Activated T-helper 1 cell treated with Interleukin-2 at 50 U/mL for 16 hours (primary cell): ENCODE measurements at places on chromosomes 6 and 20.

- DNase-seq = no peak
These were observed 35.6 kb upstream of the TGM3 start for GRCh38 chr20:2260250-2260649.

DNA sequence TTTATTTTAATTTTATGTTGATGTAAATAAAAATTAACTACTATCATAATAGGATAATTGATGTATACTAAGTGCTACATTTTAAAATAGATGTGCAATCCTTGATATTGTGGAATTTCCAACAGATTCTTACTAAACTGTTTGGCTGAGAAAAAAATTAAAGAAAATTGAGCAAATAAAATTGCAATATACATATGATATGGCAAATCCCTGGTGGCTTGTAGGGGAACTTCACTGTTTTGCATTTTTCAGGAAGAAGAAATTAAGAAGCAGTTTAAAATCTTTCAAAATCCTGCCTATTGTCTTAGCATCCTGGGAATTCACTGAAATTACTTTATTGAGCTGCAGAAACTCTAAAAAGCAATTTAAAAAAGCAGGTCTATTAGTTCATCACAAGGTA is 191.4 kb upstream of the ADGRB3 start:
- no peak for DNase-seq

- no peak for DNase-seq
These were observed 163.7 kb downstream of the CDH26 start for GRCh38 chr20:60121903-60122302.

DNA sequence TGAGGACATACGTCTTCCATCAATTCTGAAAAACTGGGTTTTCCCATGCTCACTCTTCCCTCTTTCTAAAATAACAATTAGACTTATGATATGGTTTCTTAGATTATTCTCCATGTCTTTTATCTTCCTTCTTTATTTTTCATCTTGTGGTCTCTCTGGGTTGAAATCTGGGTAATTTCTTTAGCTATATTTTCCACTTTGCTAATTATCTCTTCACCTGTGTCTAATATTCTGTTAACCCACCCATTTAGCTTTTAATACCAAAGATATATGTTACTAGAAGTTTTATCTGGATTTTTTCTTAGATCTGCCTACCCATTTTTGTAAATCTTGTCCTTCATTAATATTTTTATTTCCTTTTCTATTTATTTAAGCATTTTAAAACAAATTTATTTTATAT is 121.8 kb downstream of the TENT5A start:
- no peak for DNase-seq

DNA sequence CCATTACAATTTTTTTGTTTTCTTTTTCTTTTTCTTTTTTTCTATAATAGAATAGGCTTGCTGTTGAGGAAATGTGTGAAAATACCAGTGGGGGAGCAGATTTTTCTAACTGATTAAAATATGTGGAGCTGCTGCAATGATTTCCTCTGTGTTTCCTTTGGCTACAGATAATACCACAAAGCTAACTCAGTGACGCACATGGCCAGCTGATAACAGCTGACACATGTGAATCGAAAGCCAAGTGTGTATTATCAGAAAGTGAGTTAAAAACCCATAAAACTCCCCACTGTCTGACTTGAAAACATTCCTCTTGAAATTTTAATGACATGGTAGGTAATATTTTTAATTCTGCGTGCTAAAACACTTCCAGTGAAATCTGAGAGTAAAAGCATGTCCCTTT is 70.8 kb upstream of the AHI1 start:
- no peak for DNase-seq

- DNase-seq = no peak
These were observed 1.1 kb upstream of the MMP24OS start for GRCh38 chr20:35279040-35279439.
